NCI-H1105 treated with DMSO at 0.1 percent for 48 hours (cell line): ENCODE measurements at places on chromosomes 1 and 21.

- peak; percentile 39 for DNase-seq
Observed at GRCh38 chr1:103109311-103109920, 1.1 kb upstream of the COL11A1 start.

GRCh38 chr21:36854391-36854790 lies 112.1 kb downstream of the HLCS start:
- DNase-seq = no peak

DNA sequence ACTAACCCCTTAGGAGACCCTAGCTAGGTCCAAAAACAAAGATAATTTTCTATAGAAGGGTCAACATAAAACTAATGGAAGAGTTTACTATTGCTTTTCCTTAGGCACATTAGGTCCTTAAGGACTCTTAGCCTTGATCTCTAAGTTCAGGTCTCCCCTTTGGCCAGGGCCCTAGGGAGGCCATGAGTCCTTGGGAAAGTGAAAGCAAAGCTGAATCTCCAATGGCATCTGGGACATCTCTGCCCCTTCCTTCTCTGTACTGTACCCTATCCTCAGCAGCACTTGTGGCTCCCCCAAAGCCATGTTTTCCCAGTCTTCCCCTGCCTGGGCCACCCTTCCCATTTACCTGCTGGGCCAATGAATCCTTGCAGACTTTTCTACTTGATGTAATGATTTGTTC lies 14.3 kb downstream of the IER5 start:
- no peak for DNase-seq

GRCh38 chr1:180119837-180120236 lies 34.8 kb upstream of the QSOX1 start:
- no peak for DNase-seq

- DNase-seq = no peak
Observed at GRCh38 chr1:30720271-30721223, 2.8 kb downstream of the MATN1 start.

GRCh38 chr1:161021970-161022353 lies 1.0 kb upstream of the F11R start:
- DNase-seq = no peak
